Urinary bladder (tissue), 4 donors: ENCODE measurements at places on chromosomes 3 and 15. TPM values are rescaled to one million over a fixed set of nuclear protein-coding genes. Genes with fewer than 3 reads are reported as not detected.

The SLC26A6 gene
- 12.9 TPM for polyA plus RNA-seq

The MYL3 gene
- polyA plus RNA-seq: 4.0 TPM

The GOLGA8S gene
- polyA plus RNA-seq: 0.03 TPM

The PP2D1 gene
- not detected for polyA plus RNA-seq

The ERICH6 gene
- polyA plus RNA-seq: not detected

The ZNF774 gene
- 1.1 TPM for polyA plus RNA-seq

The REC114 gene
- polyA plus RNA-seq: not detected

The FBXO40 gene
- polyA plus RNA-seq: not detected

The TMEM266 gene
- 0.11 TPM for polyA plus RNA-seq

The EPHA3 gene
- polyA plus RNA-seq: 13.6 TPM
